ENCODE measurements at places on chromosomes 7 and 10. TPM values are rescaled to one million over a fixed set of nuclear protein-coding genes. Genes with fewer than 3 reads are reported as not detected.

DNA sequence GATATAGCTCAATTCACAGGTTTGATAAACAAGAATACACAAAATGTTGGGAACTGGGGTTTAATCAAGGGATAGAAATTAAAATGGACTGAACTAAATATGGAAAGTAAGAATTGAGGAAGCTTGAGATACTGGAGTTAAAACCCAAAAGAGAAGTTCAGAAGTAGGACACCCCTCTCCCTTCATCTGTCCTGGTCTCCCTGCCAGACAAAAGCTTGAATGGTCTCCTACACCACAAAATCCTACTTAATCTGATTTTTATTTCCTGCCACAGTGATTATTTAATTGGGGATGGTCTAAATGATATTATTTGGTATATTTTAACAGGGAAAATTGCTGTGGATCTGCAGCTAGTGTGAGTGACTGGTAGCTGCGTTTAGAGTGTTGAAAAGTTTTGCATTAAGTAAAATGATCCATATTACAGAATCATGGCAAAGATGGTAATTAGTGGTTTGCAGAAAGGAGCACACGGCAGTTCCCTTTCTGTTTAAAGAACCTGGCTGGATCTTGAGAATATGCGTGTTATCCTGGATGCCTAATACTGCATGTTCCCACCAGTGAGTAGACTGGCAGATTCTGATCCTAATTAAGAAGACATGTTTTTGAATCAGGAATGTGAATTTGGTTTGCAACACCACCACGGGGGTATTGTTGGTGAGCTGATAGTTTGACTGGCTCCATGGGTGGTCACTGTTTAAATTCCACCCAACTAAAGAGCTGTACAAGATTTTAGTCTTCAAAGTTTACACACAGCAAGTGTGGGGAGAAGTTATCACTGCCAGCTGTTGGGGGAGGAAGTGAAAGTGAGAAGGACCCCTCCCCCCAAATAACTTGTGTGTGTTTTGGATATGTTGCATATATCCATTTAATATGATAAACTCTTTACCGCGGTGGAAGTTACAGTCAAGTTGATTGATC, 5.5 kb downstream of the RBM20 start:
- no peak for DNase-seq

GRCh38 chr10:58993480-58994221, 182.8 kb upstream of the PHYHIPL start:
- no peak for DNase-seq

DNA sequence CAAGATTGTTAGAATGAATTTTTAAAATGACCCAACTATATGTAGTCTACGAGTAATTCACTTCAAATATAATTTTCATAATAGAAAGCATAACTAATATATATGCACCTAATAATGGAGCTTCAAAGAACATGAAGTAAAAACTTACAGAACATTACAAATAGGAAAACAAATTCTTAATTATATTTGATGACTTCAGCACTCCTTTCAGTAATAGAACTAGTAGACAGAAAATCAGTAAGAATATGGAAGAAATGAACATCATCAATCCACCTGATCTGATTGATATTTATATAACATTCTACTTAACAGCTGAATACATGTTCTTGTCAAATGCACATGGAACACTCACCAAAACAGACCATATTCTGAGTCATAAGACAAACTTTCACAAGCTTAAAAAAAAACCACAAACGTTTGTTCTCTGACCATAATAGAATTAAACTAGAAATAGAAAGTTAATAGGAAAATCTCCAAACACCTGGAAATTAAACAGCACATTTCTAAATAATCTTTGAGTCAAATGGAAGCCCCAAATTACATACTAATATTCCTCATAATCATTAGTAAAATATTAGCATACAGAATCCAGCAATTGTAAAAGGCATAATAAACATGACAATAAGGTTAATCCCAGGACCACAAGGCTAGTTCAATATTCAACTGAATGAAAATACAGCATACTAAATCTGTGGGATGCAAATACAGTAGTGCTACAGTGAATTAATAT, 48.0 kb downstream of the BRAF start:
- DNase-seq, result no peak

- DNase-seq, result no peak
Observed at GRCh38 chr10:120365872-120366271, 91.2 kb upstream of the PLPP4 start.

GRCh38 chr10:116353817-116354216, 29.6 kb downstream of the CCDC172 start:
- DNase-seq, result no peak

DNA sequence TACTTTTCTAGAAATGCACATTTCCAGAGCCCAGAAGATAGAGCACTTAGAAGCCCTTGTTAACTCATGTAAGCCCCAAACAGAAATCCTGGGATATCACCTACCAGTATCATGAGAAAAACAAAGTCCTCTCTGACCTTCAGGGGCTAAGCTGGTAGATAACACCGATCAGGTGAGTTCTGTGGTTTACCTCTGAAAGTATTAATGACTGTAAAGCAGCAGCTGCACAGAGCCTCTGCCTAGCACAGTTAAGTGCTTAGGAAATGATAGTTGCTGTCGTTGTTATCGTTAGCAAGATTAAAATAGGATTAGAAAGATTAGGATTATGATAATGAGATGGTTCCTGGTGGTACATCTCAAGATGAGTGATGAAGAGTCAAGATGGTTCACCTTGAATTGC, 64.9 kb downstream of the PLXNA4 start:
- DNase-seq, result no peak

SLC26A5 gene
- not detected for total RNA-seq

- DNase-seq, result no peak
Observed at GRCh38 chr7:327991-328702, 38.2 kb downstream of the FOXL3 start.

GRCh38 chr7:102230593-102230992, 56.1 kb upstream of the SH2B2 start:
- no peak for DNase-seq

DNA sequence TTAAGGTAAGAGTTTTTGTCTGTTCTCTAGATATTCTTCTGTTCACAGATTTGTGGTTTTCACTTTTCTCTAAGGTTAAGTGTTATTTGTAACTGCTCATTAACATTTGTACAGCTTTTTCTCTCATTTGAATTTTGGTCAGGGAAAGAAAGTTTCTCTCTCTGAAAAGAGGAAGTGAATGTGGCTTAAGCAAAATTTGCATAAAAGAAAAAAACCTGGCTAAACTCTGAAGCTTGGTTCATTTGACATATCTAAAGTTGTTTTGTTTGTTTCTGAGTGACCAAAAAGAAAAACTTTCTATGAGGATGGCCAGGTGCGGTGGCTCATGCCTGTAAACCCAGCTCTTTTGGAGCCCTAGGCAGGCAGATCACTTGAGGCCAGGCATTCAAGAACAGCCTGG, 22.0 kb upstream of the SLC26A4 start:
- DNase-seq, result no peak

SLC18A3 gene
- not detected for total RNA-seq

DNA sequence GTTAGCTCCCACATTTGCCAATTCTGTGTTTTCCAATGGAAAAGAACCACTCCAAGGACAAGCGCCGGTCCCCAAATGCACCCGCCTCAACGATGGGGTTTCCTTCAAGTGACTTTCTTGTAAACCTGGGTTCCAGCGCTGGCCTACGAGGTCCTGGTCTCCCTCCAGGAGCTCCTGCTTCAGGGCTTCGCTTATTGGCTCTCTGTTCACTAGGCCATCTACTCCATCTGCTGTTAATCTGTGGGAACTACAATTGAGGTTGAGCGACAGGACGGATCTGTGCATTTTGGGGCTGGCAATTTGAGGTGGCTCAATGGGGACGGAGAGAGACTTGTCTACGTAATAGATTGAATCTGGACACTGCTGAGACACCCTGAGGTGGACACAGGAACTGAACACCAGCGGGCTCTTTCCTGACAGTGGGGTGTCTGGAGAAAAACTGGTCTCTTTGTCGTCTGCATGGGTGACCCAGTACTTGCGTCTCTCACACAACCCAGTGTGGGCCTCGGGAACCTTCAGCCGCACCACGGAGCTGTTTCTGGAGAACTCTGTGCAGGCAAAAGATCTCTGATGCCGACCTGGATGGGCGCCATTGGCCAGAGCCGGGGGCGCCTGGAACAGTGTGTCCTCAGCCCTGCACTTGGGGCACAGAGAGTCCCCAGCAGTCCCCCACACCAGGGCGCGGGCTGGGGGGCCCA, 115.9 kb upstream of the ADAM12 start:
- DNase-seq, result no peak

HOXA7 gene
- total RNA-seq, result not detected

PPP1R9A gene
- total RNA-seq, result not detected

OR6V1 gene
- not detected for total RNA-seq

DNA sequence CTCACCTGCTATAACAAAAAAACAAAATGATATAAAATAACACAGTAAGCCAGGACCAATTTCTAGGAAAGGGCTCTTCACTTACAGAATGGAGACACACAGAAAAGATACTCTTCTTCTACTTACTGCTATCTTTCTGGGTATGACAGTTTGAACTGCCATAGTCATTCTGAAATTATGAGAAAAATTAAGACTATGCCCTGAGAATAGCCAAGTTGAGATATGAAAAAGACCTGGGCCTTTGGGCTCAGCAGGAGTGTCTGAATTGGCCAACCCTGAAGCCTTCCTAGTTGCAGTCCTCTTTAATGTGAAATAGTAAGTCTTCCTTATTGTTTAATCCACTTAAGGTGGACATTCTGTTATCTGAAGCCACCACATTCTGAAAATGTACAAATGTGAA, 519.5 kb downstream of the GRID1 start:
- DNase-seq, result no peak

DNA sequence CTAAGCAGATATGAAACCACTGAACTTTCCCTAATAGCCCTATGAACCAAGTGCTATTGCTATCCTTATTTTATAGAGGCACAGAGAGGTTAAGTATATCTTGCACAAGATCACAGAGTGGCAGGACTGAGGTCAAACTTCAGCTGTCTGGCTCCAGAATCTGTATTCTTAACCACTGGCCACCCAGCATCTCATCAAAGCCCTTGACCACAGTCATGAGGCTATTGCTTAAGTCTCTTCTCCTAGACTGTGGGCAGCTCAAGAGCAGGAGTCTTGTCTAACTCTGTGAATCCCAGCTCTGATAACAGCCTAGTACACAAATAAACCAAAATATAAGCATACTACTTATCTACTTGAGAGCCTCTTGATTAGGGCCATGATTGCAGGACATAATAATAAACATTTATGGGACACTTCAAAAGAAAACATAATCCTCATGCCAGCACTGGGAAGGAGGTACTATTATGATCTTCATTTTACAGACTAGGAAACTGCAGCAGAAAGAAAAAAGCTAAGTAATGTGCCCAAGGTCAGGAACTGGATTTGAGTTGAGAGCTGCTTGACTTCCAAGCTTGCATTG, 22.4 kb upstream of the SMC3 start:
- DNase-seq, result no peak

GRCh38 chr7:137626469-137627067, 220.2 kb downstream of the DGKI start:
- no peak for DNase-seq

MMD2 gene
- total RNA-seq, result not detected

GPR158 gene
- total RNA-seq, result not detected

DNA sequence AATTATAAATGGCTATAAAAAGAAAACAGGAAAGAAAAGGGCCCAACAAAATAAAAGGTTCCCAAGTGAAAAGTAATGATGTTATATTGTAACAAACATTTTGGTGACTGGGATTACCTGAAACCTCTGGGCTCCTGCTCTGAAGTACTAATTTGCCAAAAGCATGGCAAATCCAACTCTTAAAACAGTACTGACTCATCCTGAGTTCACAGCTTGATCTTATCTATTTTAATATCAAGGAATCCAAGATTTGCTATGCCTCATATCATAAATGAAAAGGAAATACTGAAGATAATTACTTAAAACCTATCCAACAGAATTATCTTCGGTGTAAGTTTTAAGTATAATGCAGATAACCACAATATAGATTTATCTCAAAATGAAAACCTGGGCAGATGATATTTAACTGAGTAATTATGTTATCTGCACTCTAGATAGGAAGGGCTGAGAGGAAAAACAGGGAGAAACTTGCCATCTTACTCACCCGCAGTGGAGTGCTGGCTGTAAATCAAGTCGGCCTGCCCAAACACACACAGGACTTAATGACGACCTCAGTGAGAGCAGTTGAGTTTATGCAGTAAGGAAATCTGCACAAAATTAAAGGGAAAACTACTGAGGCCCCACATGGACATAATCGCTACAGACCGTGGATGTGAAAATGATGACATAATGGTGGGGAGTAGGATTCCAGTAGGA, 48.4 kb downstream of the MPP7 start:
- DNase-seq, result no peak

DNA sequence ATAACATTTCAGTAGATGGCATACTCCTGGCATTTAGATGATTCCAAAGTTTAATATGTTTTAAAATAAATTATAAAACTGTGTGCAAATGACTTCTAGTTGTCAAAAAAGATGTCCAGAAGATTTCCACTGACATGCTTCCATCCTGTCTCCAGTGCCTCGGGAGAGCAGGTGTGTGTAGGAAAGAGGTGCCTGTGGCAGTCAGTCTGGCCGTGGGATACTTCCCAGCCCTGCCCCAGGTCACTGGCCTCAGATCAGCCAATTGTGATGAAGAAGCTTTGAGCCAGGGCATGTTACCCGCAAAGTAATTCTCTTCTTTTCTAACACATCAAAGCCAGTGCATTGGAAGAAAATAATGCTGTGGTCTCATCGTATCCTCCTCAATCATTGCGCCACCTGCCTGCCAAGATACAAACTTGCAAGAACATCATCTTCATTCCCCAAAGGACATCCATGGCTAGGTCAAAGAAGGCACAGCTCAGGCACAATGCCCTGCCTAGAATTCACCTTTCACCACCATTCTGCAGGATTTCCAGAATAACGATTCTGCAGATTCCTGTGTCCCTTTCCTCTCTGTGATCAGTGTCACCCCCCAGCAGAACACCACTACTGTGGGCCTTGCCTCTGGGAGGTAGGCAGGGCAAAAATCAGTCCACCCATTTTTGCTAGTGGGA, 6.3 kb upstream of the KCNMA1 start:
- no peak for DNase-seq

- no peak for DNase-seq
Observed at GRCh38 chr10:55215699-55216098, 414.7 kb upstream of the PCDH15 start.

CYP26A1 gene
- 0.43 TPM for total RNA-seq

GRCh38 chr10:35237766-35238512, 98.4 kb upstream of the CCNY start:
- no peak for DNase-seq

DNA sequence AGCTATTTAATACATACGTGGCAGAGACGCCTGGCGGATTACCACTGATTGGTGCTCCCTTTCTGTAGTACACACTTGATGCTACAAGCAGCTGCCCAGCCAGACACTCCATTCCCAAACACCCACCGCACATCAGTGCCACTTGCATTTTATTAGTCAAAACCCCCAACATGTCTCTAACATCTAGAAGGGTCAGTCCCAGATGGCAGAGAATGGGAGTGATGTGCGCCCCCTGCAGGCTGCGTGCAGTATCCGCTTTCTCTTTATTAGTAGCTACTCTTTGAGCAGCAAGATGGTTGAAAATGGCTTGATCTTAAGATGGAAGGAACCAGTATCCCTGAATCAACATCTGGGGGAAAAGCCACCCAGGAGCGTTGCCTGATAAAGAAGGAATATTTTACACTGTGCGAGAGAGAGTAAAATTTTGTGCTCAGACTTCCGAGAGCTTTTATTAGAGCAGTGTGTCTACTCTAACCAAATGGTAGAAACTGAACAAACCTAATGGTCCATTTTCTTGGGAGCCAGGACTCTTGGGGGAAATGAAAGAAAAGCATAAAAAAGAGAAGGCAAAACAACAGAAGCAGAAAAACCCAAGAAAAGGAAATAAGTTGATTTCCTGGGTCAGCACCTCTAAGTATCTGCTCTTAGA, 78.3 kb downstream of the ST8SIA6 start:
- peak; percentile 32 for DNase-seq

Measured in activated naive CD4-positive, alpha-beta T cell treated with anti-CD3 and anti-CD28 coated beads, Interleukin-2, amount 50 U/mL, for 72 hours (primary cell).